Cerebellar cortex (tissue), 1 donor: ENCODE measurements at places on chromosomes 1 and 21.

DNA sequence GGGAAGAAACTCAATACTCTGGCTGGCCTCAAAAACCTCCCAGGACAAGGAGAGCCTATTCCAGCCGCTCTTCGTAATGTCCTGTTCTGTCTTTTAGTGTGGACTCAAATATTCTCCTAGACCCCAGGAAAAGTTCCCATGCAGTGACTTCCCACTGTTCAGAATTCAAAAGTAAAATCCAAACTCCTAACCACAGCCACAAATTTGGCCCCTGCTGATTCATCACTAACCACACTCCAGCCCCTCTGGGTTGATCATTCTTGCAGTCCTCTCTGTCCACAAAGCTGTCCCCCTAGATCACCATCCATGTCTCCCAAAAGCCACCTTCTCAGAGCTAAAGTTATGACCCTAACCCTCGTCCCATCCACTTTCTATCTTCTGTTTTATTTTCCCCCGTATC lies 5.1 kb downstream of the CTNNBIP1 start:
- DNase-seq: no peak

DNA sequence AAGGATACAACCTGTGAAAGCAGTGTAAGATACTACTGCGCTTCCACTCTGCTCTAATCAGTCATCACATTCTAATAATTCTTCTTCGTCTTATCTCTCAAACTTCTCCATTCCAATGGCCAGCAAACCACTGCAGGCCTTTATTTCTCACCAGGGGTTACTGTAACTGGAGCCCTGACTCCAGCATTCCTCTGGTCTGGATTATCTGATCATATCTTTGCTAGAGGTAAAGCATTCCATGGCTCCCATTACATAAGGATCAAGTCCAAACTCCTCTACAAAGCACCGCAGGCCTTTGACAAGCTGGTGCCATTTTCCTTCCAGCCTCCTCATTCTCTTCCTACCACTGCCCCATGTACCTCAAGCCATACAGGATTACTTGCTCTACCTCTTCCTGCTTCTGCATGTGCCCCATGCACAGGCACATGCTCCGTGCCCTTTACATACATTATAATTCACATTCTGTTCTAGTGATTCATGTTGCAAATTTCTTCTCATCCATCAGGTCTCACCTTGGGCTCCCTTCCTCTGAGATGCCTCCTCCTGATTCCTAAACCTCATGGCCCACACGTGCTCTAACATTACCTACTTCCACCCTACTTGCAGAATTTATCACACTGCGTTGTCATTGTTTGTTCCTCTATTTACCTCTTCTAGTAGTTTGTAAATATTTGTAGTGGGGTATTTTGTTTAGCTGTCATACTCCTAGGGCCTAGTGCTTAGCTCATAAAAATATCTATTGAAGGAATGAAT lies 9.3 kb upstream of the SERBP1 start:
- DNase-seq: peak; percentile 47

DNA sequence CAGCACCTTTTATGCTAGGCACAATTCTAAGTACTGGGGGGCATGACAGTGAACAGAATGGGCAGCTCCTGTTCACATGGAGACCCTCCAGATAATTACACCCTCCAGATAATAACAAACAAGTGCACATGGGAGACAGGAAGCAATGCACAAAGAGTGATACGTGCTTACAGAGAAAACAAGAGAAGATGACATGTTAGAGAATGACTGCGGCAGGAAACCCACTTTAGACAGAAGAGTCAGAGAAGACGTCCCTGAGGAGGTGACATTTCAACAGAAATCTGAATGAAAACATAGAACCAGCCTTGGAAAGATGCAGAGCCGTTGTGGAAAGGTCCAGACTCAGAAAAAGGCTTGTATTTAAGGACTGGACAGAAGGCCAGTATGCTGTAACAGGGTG lies 54.7 kb upstream of the ARTN start:
- DNase-seq: no peak

DNA sequence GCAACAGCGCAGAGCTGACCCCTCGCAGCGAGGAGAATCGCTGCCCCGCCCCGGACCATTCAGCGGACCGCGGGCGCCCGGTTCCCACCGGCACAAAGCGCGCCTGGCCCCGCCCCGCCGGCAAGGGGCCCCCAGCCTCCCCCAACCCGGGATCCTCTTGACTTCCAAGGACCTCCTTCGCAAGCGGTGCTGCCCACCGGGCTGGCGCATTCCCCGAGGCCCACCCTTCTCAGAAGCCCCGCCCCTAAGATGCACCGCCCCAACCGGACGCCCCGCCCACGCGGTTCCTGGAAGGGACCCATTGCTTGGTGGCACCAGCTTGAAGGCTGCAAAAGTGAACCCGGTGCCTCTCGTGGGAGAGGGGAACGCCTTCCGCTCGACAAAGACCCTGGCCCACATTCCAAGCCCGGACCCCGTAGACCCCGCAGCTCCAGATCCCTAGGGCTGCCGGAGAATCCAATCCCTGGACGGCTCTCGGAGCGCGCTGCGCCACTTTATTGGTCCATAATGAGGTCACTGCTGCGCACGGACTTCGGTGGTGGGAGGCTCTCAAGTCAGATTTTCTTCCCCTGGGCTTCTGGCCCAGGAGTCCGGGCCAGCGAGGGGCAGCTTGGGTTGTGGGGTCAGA lies 2.0 kb downstream of the HES3 start:
- peak; percentile 61 for DNase-seq

- no peak for DNase-seq
Measured at GRCh38 chr1:148373192-148373925, 109.7 kb downstream of the PPIAL4G start.

DNA sequence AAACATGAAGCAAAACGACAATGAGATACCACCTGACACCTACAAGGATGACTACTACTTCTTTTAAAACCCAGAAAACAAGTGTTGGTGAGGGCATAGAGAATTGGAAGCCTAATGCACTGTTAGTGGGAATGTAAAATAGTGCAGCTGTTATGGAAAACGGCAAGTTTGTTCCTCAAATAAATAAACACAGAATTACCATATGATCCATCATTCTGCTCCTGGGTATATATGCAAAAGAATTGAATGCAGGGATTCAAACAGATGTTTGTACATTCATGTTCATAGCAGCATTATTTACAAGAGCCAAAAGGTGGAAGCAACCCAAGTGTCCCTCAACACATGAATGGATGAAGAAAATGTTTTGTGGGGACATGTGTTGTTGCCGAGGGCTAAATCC lies 1.4 kb upstream of the S100A8 start:
- no peak for DNase-seq

DNA sequence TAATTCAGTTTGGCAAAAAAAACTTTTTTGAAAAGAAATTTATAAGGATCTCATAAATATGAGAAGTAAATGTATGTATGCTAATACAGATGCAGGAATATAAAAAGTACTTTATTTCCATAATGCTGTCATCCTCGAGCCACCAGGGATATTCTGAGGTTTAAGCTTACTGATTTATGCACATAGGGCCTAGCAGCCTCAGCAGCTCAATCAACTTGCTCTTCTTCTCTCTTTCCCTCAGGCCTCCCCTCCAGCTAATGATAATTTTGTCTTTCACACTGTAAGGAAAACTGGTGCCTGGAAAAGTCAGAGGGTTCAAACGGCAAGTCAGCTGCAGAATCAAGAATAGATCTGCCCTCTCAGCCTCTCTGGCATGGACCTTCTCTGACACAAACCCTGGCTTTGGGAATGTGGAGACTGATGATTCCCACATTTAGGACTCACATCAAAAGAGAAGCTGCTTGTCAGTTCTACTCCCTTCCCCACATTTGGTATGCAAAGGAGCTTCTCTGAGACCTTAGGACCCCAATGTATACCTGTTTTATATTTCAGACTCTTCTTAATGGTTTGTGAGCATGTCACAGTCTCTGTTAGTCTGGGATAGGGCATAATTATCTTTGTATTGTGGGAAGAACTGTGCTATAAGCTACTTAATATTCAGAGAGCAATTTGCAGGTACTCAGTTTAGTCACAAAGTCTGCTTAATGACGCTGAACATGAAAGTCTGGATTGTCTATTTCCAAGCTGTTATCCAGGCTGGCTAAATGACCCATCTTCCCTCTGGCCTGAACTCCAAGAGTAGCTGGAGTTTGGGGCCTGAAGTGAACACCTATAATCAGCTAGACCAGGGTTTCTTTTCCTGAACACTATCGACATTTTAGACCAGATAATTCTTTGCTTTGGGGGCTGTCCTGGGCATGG lies 52.1 kb upstream of the DIPK1A start:
- DNase-seq: no peak

- DNase-seq: no peak
Measured at GRCh38 chr1:182587093-182587492, 2.0 kb downstream of the RNASEL start.

DNA sequence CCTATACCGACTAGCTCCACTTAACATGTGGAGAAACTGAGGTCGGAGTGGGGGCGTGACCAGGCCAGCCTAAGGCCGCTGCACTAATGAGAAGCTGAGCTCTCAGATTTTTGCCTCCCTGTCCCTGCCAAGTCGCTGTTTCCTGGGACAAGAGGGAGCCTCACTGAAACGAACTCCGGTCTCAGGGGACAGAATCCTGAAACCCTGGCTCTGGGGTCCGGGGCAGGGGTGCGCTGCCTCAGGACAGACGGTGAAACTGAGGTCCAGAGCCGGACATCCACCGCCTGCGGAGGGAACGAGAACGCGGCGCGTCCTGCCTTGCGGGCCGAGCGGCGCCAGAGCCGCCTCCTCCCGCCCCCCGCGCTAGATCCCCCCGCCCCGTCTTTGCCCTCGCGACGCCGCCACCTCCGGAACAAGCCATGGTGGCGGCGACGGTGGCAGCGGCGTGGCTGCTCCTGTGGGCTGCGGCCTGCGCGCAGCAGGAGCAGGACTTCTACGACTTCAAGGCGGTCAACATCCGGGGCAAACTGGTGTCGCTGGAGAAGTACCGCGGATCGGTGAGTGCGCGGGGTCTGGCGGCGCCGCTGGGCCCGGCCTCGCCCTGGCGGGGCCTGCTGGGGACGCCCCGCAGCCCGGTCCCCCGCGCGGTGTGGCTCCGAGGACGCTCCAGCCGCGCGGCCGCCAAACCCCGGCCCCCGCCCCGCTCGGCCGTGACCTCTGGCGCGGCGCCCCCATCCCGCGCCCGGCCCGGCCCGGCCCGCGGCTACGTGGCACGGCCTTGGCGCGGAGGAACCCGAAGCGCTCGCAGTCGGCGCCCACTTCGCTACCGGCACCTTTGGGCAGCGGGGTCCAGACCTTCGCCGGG lies at the start of gene GPX7:
Gene GPX7, plus strand, starts transcription at position 381 of the 865 bp plus-strand sequence. Its CDS starts 39 bp downstream, at position 420.
- DNase-seq: peak; percentile 29

GRCh38 chr1:14994841-14995437 lies 158.6 kb upstream of the TMEM51 start:
- peak; percentile 97 for DNase-seq

DNA sequence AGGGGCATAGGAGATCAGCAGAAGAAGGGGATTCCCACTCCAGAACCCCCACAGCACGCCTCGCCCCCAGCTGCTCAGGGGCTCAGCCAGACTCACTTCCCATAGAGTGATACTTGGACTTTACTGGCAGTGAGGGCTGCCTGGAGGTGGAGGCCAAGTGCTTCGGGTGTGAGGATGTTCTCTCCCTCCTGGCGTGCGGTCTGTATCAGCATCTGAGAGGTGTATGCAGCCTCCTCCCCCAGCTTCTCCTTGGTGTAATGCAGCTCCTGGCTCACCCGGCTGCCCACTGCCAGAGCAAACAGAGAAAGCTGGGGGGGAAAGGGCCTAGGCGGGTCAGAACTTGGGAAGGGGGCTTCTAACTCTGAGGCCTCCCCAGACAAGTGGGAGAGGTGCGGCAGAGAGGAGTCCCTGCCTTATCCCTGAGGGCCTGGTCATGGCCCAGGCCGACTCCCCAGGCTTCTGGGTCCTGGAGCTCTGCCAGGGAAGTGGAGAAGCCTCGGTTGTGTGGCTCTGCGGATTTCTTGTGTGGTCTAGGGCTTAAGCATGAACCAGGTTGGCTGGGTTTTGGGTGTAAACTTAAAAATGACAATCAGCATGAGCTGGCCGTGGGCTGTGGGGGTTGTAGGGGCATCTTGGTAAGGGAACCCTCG lies 10.9 kb downstream of the PTCH2 start:
- no peak for DNase-seq

GRCh38 chr1:166151804-166152203 lies 15.0 kb downstream of the FAM78B start:
- DNase-seq: no peak

GRCh38 chr1:162835157-162835899 lies 25.6 kb downstream of the CCDC190 start:
- DNase-seq: no peak

GRCh38 chr1:6412896-6413295 lies 6.8 kb downstream of the HES2 start:
- no peak for DNase-seq

- peak; percentile 42 for DNase-seq
Measured at GRCh38 chr21:38505654-38506523, 7.6 kb upstream of the ERG start.

DNA sequence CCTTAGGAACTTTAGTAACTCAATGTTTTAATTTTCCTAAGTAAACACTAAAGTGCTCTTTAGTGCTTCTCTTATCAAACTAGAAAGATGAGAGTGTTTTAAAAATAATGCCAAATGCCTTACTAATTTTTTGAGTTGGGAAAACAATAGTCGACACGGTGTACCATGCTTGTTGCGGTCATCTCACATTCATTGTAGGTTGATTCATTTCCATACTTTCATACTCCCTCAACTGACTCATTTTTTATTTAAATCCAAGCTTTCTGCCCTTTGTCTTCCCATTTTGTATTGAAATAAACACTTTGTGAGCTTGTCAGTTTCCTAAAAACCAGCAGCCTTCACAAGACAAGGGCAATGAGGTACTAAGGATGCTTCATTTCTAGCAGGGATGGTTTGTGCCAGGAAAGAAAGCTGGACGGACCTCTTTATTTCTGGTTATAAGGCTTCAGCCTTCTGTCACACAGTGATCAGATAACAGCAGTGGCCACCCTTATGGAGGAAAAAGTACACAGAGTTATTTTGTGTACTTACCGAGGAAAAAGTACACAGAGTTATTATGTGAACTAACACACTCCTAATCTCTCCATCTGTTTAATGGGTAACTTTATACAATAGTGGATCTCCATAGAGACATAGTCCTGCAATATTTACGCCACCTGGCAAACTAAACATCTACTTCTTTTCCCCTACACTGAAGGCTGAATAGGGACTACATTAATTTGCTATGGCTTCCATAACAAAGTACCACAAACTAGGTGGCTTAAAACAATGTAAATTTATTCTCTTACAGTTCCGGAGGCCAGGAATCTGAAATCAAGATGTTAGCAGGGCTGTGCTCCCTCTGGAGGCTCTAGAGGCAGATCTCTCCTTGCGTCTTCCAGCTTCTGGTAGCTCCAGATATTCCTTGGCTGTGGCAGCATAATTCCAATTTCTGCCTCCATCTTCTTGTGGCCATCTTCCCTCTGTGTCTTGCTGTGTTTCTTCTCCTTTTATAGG lies 13.0 kb upstream of the CCDC190 start:
- DNase-seq: no peak

GRCh38 chr1:113579256-113580018 lies 179.8 kb downstream of the PHTF1 start:
- DNase-seq: no peak
